ENCODE measurements at places on chromosomes 3 and 15.

GRCh38 chr3:188232656-188233055, 78.7 kb downstream of the LPP start:
- no peak for DNase-seq

GRCh38 chr15:37599156-37599555, 335.3 kb upstream of the TMCO5A start:
- no peak for DNase-seq

DNA sequence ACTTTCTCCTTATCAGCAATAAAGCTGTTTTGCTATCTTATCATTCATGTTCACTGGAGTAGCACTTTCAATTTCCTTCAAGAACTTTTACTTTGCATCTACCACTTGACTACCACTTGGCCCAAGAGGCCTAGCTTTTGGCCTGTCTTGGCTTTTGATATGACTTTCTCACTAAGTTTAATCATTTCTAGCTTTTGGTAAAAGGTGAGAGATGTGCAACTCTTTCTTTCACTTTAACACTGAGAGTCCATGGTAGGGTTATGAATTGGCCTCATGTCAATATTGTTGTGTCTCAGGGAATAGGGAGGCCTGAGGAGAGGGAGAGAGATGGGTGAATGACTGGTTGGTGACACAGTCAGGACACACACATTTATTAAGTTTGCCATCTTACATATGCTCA, 31.0 kb upstream of the FAM3D start:
- DNase-seq: no peak

DNA sequence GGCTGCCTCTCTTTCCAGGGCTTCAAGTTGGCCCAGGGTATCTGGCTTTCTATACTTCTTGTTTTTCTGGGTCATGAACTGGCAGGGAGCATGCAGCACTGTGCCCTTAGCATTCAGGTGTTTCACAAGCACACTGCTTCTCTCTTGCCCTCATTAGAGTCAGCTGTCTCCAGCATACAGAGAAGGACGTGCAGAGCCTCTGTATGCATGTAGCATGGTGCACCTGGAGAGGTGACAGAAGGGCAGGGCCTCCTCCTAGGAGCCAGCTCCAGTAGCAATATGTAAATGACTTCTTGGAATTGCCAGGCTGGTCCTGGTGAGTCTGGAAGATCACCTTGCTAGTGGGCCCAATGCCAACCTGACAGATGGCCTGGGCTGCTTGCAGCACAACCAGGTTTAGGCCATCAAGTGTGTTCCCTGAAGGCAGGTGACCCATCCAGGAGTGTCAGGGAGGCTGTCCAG, 44.8 kb upstream of the ATP2C1 start:
- DNase-seq: no peak

All from activated CD8-positive, alpha-beta memory T cell treated with anti-CD3 and anti-CD28 coated beads, Interleukin-2, amount 10 ng/mL, durations not matched to agents 7 days and 5 days (primary cell).